ENCODE measurements at places on chromosomes 11 and 22. TPM values are rescaled to one million over a fixed set of nuclear protein-coding genes. Genes with fewer than 3 reads are reported as not detected.

The RAB36 gene
- 1.4 TPM for total RNA-seq

The UPB1 gene
- not detected for total RNA-seq

The ZC3H12C gene
- total RNA-seq = 5.6 TPM

The MYO7A gene
- 0.30 TPM for total RNA-seq

The C1QTNF5 gene
- total RNA-seq = 0.55 TPM

The CHST1 gene
- total RNA-seq = 2.0 TPM

The POTEH gene
- not detected for total RNA-seq

The NLRP10 gene
- 0.08 TPM for total RNA-seq

The OR5B17 gene
- total RNA-seq = not detected

The MAPK12 gene
- total RNA-seq = 21.2 TPM

The HSCB gene
- 15.0 TPM for total RNA-seq

The TMEM123 gene
- total RNA-seq = 108 TPM

The TSGA10IP gene
- not detected for total RNA-seq

The AHNAK gene
- total RNA-seq = 176 TPM

The PLEKHA7 gene
- 0.16 TPM for total RNA-seq

The PLAAT2 gene
- not detected for total RNA-seq

The FAT3 gene
- under 0.01 TPM for total RNA-seq

The SAA4 gene
- not detected for total RNA-seq

The TMPRSS6 gene
- not detected for total RNA-seq

The DGCR6 gene
- 0.15 TPM for total RNA-seq

The CHCHD10 gene
- 13.7 TPM for total RNA-seq

The UCP3 gene
- not detected for total RNA-seq

The OR52I1 gene
- not detected for total RNA-seq

The CDC45 gene
- total RNA-seq = 13.1 TPM

The PYGM gene
- not detected for total RNA-seq

The PHOX2A gene
- not detected for total RNA-seq

The LINC01488 gene
- not detected for total RNA-seq

The KCNJ5 gene
- total RNA-seq = 12.3 TPM

The LYVE1 gene
- total RNA-seq = not detected

The TMPRSS4 gene
- 0.08 TPM for total RNA-seq

The OR2AT4 gene
- total RNA-seq = not detected

The SCO2 gene
- total RNA-seq = 2.9 TPM

The FXYD6 gene
- 0.08 TPM for total RNA-seq

The GATD1 gene
- 25.0 TPM for total RNA-seq

The SEPTIN5 gene
- 2.6 TPM for total RNA-seq

The KIRREL3 gene
- total RNA-seq = not detected

The OR6A2 gene
- total RNA-seq = not detected

The PNPLA5 gene
- total RNA-seq = not detected

The SLC22A8 gene
- total RNA-seq = not detected

The TSSK2 gene
- not detected for total RNA-seq

The OAF gene
- total RNA-seq = 33.2 TPM

The ALX4 gene
- not detected for total RNA-seq

The ART5 gene
- total RNA-seq = not detected

The POU2AF1 gene
- not detected for total RNA-seq

The CARD16 gene
- 5.5 TPM for total RNA-seq

The PIM3 gene
- total RNA-seq = 31.6 TPM

The ISX gene
- not detected for total RNA-seq

The NXPE2 gene
- not detected for total RNA-seq

The WBP2NL gene
- total RNA-seq = not detected

The SMTNL1 gene
- not detected for total RNA-seq

The AMBRA1 gene
- total RNA-seq = 13.8 TPM

The DLG2 gene
- total RNA-seq = 0.08 TPM

The EXPH5 gene
- total RNA-seq = 5.4 TPM
